Epithelial cell of esophagus (primary cell): ENCODE measurements at places on chromosomes 7 and 10.

DNA sequence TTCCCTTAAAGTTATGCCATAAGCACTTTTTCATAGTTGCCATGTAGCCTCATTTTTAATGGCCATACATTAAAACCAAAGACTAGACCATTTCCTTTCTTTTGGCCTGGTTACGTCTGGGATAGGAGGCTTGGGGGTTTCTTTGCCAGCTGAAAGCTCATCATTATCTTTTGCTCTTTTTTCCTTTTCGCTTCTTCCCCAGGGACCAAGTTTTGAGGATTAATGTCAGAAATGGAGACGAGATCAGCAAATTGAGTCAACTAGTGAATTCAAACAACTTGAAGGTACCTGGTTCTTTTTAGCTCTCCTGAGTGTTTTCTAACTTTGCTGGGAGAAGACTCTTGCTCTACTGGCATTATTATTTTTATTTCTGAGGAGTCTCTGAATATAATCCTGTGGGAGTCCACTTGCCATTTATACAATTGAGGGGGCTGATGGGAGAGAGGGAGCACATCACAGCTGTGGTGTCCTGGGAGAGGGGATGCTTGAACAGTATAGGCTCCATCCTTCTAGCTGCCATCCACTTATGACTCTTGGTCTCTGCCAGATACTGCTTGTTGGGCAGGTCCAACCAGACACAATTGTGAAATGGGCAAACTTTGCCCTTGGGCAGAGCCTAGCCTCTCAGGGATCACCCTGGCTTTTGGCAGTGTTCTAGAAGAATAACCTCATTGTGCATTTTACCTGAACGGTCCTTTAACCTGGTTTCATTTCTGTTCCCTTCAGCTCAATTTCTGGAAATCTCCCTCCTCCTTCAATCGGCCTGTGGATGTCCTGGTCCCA lies 5.8 kb downstream of the CPA4 start:
- DNase-seq = peak; percentile 62

DNA sequence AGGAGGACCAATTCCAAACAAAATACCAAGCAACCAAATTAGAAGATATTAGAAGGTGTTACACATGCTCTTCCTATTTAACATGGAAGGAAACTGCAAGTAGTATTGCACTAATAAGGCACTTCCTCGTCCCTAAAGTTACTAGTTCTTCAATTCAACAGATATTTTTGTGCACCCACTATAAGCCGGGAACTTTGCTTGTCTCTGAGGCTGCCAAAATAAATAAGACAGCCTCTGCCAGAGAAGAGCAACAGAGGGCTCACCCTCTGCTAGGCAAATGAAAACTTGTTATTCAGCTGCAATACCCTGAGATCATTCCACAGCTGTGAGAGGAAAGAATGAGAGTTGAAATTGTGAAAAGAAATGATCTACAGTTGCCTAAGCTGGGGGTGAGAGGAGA lies 37.4 kb upstream of the GSAP start:
- peak; percentile 52 for DNase-seq

- DNase-seq = peak; percentile 97
Measured at GRCh38 chr10:69045441-69046300, 42.2 kb upstream of the SRGN start.

- DNase-seq = no peak
Measured at GRCh38 chr10:128721963-128722445, 595.8 kb upstream of the MKI67 start.

- DNase-seq = peak; percentile 50
Measured at GRCh38 chr7:33334349-33334748, 205.0 kb downstream of the BBS9 start.

GRCh38 chr10:91800756-91801155 lies 2.5 kb downstream of the TNKS2 start:
- DNase-seq = peak; percentile 30

- peak; percentile 68 for DNase-seq
Measured at GRCh38 chr7:102404005-102404861, 8.1 kb downstream of the PRKRIP1 start.

- no peak for DNase-seq
Measured at GRCh38 chr7:158005531-158005930, 582.1 kb downstream of the PTPRN2 start.

GRCh38 chr7:153091477-153091876 lies 331.9 kb downstream of the ACTR3B start:
- no peak for DNase-seq

- DNase-seq = no peak
Measured at GRCh38 chr10:26939290-26939961, 78.7 kb upstream of the ABI1 start.

GRCh38 chr10:4848356-4849041 lies 22.5 kb downstream of the AKR1E2 start:
- DNase-seq = no peak

- no peak for DNase-seq
Measured at GRCh38 chr10:116879817-116880216, 30.5 kb downstream of the ENO4 start.

DNA sequence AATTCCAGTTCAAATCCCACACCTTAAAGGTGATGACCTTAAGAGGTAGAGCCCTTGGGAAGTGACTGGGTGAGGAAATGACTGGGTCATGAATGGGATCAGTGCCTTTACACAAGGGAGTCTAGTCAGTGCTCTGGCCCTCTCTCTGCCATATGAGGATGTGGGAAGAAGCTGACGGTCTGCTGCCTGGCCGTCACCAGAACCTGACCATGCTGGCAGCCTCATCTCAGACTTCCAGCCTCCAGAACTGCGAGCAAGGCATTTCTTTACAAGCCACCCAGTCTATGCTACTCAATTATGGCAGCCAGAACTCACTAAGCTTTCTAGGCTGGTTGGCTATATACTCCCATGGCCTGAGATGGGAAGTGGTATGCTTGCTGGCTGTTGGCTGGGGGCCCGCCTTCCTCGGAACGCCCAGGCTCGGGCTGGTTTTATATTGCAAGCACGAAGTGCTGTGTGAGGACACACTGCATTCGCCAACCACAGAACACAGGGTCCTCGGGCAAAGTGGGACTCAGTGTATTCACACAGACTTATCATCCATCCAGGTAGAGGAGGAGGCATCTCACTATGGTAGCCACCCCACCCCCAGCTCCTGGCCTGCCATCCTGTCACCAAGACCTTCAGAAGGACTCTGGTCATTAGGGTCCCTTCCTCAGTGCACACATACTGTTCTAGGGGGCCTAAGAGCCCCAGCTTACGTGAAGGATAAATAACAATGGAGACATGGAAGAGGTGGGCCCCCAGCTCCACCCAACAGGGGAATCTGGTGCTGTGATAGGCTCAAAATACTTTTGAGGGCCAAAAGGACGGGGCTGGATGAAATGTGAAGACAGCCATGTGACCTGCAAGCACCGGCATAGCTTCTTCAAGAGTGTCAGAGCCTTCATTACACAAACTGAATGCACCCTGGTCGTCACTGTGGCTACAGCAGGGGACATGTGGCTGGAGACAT lies 49.0 kb downstream of the ZRANB1 start:
- no peak for DNase-seq

- peak; percentile 63 for DNase-seq
Measured at GRCh38 chr7:138008588-138009349, 6.9 kb upstream of the CREB3L2 start.

- DNase-seq = no peak
Measured at GRCh38 chr7:101238226-101239182, 902 bp upstream of the CLDN15 start.

GRCh38 chr10:12465385-12466136 lies 116.2 kb downstream of the CAMK1D start:
- no peak for DNase-seq

DNA sequence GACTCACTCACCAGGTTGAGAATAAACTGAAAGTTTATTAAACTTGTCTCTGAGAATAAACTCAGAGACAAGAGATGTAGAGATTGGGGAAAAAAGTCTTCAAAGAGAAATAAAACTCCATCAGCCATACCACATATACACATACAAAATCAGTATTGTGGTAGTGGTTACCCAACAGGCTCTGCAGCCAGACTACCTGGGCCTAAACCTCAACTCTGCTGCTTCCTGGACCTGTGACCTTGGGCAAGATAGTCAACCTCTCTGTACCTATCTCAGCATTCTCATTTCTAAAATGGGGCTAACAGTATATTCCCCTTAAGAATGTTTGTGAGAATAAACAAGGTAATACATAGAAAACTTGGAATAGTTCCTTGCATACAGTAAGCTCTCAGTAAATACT lies 15.3 kb downstream of the TPK1 start:
- no peak for DNase-seq

DNA sequence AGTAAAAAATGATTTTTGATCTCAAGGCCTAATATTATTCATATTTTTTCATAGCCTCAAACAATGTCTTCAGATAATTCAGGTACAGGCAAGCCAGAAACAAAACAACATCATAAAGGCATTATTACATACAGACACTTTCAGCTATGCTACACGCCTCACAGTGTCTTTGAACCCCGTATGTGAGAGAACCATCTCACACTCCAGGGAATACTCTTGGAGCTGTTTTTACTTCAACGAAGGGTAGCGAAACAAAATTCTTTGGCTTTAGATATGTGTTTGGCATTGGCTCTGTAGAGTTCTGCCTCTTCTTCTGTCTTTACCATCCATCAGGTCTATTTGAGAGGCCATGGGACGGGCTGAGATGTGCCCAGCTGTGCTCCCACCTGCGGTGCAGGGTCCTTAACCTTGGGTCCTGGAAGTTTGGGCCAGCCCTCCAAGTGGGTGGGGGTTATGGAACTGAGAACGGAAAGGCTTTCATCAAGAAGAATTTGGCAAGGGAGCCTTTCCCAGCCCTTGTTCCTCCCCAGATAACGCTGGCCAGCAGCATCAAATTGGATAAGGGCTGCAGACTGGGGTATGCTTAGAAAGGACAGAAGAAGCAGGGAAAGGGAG lies 276.9 kb downstream of the TCF7L2 start:
- DNase-seq = no peak

GRCh38 chr7:113217314-113217713 lies 99.0 kb upstream of the SMIM30 start:
- no peak for DNase-seq

DNA sequence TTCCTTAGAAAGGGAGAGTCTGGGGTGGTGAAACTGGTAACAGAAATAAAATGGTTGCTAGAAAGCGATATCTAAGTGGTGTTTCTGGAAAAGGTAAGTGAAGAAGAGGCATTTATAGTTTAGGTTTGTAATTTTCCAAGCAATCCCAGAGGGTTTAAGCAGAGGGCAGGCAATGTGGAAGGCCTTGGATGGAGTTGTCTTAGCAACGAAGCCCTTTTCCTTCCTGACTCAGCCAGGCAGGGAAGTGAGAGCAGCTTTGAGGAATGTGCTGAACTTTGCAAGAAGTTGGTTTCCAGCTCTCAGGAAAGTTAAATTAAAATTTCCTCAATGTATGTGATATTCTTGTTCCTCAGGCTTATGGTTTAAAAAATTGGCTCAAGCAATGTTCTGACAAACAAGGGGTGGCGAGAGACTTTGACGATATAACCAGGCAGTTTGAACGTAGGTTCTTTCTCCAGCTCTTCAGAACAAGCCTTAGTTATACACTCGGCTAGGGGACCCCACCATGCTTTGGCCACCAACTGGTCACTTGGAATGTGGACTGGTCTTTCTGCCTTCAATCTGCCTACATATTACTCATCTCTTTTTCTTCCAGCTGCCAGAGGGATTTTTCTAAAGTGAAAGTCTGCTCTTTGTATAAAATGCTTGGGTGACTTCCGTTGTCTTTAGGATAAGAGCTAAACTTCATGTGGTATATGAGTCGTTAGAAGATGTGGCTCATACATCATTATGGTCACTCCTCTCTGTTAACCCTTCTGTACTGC lies 66.9 kb upstream of the SLC25A13 start:
- peak; percentile 78 for DNase-seq
